ENCODE measurements at places on chromosomes 5 and 9.

- no peak overlapping the region for H3K27ac ChIP-seq
- no peaks in the 10 kb centered on the region for H3K36me3 ChIP-seq
- H3K4me3 ChIP-seq: no peak overlapping the region
- peaks cover 5% of the 10 kb centered on the region for H3K4me1 ChIP-seq
Observed at GRCh38 chr5:83608122-83608521, 112.5 kb downstream of the HAPLN1 start.

GRCh38 chr9:96499257-96499656 is 49.3 kb downstream of the HABP4 start:
- peaks cover 24% of the 10 kb centered on the region for H3K4me1 ChIP-seq
- no peaks in the 10 kb centered on the region for H3K27me3 ChIP-seq
- H3K36me3 ChIP-seq: peaks cover 33% of the 10 kb centered on the region
- DNase-seq: no peak

DNA sequence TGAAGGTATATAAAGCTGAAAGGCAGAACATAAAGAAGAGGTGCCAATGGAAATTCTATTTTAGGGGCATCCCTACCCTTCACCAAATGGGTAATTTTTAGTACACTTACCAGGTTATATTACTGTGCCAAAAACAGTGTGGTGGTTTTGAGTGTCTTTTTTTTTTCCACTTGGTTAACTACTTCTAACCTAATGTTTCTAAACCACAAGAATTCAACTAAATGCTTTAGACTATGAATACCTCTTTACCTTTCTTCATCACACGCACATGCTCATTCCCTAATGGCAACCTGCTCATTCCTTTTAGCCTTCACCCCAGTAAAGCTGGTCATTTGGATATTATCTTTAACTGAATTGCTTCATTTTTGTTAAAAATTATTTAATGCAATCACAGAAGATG is 215.6 kb downstream of the PIK3R1 start:
- no peaks in the 10 kb centered on the region for H3K36me3 ChIP-seq
- H3K4me3 ChIP-seq: no peak overlapping the region
- peaks cover 27% of the 10 kb centered on the region for H3K4me1 ChIP-seq
- peaks cover 3% of the 10 kb centered on the region for H3K27me3 ChIP-seq

DNA sequence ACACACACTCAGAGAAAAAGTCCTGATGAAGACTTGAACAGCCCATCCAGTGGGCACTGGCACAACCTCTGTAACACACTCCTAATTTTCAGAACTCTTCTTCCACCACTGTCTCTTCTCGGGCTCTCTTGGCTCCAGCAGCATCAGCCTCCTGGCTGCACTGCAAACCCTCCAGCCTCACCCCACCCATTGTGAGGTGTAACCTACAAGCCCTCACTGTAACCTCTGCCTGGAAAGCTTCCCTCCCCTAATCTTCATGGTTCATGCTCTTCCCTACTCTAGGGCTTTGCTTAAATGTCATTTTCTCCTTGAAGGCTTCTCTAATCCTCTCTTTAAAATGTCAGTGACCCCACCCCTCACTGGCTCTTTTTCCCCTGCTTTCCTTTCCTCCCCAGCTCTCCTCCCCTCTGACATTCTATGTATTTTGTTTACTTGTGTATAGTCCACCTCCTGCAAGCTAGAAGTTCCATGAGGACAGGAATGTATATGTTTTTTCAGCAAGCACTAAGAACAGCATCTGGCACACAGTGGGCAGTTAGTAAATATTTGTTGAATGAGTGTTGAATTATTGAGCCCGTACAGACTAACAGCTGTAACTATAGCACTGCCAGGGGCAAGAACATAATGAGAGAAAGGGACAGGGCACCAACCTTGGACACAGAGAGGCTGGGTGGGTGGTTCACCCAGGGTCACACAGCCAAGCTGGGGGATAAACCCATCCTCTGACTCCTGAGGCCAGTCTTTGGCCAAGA is 76.4 kb downstream of the ESM1 start:
- DNase-seq: no peak
- peaks cover 7% of the 10 kb centered on the region for H3K27me3 ChIP-seq
- no peak overlapping the region for H3K4me3 ChIP-seq
- H3K27ac ChIP-seq: no peak overlapping the region

GRCh38 chr5:35003018-35003957 is 44.5 kb downstream of the AGXT2 start:
- H3K4me3 ChIP-seq: no peak overlapping the region
- H3K27me3 ChIP-seq: peaks cover 27% of the 10 kb centered on the region
- no peaks in the 10 kb centered on the region for H3K36me3 ChIP-seq

- H3K4me1 ChIP-seq: peaks cover 49% of the 10 kb centered on the region
- DNase-seq: no peak
- H3K27me3 ChIP-seq: peaks cover 21% of the 10 kb centered on the region
- no peaks in the 10 kb centered on the region for H3K36me3 ChIP-seq
Observed at GRCh38 chr9:89798547-89799120, 193.8 kb downstream of the GADD45G start.

DNA sequence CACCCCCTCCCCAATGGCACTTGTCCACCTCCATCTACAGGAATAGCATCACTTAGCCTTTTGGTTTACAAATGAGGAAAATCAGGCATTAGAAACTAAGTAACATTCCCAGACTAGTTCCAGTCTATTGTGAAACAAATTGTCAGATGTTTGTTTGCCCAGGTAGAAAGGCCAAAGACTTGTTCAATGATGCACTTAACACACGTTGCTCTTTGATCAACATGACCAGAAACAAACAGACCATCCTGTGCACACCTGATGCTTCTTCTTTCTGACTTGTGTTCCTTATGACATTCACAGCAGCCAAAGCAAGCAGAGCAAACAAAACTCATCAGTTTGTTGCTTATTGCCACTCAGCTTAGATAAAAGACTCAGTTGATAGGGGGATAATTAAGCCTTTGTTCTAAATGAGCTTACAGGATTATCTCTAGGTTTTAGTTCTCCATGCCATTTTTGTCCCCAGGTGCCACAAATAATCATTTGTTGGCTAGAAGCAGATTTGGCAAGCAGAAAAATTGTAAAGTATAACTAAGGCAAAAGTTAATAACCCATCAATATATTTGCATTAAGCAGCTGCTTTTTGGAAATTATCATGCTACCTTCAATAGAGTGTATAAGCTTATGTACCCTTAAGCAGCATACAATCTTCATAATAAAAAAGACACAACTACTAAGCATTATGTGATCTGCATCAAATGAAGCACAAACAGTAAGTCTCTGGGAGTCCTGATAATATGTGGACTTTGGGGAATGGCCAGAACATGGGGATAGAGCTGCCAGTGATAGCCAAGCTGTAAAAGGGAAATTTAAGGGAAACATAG is 26.3 kb upstream of the FST start:
- H3K4me1 ChIP-seq: peaks cover 5% of the 10 kb centered on the region
- no peak overlapping the region for H3K27ac ChIP-seq
- H3K36me3 ChIP-seq: no peaks in the 10 kb centered on the region

DNA sequence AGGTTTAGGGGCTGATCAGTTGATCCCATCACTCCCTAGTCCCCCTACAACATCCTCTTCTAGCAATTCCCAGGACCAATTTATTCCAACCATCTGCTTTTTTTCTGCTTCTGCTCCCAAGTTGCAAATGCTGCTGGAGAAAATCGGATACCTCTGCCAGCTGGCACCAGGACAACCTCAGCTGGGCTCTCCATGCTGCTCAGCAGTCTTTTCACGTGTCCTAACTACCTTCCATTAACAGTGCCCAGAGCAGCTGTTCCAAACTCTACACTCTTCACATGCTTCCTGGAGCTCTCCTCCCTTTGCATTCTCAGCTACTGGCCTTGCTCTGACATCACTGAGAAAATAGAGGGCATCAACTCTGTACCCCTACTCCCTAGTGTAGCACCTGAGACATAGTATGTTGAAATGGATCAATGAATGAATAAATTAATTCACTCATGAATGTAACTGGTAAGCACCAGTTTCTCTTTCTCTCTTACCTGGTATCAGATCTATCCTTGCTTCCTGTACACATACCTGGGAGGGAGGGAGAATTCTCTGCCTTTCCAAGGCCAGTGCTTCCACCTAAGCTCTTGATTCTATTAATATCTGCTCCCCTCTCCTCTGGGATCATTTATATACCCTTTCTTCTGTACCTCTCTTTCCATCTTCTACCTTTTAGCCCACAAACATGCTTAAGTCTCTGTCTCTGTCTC is 191.0 kb downstream of the RAB3C start:
- no peak overlapping the region for H3K27ac ChIP-seq
- DNase-seq: no peak
- no peaks in the 10 kb centered on the region for H3K36me3 ChIP-seq
- peaks cover 7% of the 10 kb centered on the region for H3K27me3 ChIP-seq

- peaks cover 6% of the 10 kb centered on the region for H3K4me1 ChIP-seq
- DNase-seq: no peak
- H3K36me3 ChIP-seq: no peaks in the 10 kb centered on the region
- peaks cover 30% of the 10 kb centered on the region for H3K27me3 ChIP-seq
- H3K27ac ChIP-seq: no peak overlapping the region
Observed at GRCh38 chr5:133698259-133698554, 85.9 kb upstream of the FSTL4 start.

GRCh38 chr9:36033788-36034187 is 2.9 kb upstream of the RECK start:
- peaks cover 7% of the 10 kb centered on the region for H3K27me3 ChIP-seq
- H3K4me1 ChIP-seq: peaks cover 15% of the 10 kb centered on the region
- no peaks in the 10 kb centered on the region for H3K36me3 ChIP-seq

DNA sequence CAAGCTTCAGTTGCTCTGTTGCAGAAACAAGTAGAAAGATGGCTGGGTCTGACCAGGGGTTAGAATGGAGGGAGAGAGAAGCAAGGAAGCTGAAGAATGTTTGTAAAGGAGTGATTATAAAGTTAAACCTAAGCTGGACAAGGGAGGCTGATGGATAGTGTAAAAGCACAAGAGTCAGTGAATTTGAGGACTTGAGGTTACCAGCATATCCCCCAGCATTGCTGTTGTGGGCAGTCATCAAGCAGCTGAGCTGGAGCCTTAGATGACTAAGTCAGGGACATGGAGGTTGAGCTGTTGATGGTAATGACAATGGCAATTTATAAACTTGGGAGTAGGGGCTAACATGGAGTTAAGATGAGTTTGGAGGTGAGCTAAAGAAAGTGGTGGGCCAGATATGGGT is 131.5 kb downstream of the ERCC6L2 start:
- peaks cover 3% of the 10 kb centered on the region for H3K27me3 ChIP-seq
- H3K4me3 ChIP-seq: no peak overlapping the region
- H3K27ac ChIP-seq: no peak overlapping the region
- H3K36me3 ChIP-seq: peaks cover 46% of the 10 kb centered on the region
- DNase-seq: no peak

DNA sequence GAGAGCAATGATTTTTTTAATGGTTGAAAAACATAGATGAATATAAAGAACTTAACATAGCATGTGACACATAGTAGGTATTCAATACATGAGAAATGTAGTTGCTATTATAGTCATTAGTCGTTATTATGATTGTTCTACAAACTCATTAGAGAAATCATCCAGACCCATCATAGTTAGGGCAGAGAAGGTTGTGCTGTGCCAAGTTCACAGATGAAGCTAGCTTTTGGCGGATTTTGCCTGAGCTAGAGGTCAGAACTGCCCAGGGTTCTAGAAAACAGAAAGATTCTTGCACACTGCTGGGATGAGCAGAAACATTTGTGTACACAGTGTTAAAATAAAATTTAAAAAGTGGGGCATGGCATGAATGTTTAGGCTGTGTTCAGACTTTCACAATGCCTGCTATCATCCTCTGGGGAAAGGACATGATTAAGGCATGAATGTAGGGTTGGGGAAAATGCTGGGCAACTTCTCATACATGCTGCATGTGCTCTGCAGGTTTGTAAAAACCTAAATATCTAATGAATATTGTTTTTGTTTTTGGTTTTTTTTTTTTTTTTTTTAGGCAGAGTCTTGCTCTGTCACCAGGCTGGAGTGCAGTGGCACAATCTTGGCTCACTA is 33.3 kb upstream of the RAD23B start:
- no peak for DNase-seq
- no peak overlapping the region for H3K4me3 ChIP-seq
- no peak overlapping the region for H3K27ac ChIP-seq
- H3K27me3 ChIP-seq: no peaks in the 10 kb centered on the region
- no peaks in the 10 kb centered on the region for H3K36me3 ChIP-seq
- peaks cover 39% of the 10 kb centered on the region for H3K4me1 ChIP-seq

DNA sequence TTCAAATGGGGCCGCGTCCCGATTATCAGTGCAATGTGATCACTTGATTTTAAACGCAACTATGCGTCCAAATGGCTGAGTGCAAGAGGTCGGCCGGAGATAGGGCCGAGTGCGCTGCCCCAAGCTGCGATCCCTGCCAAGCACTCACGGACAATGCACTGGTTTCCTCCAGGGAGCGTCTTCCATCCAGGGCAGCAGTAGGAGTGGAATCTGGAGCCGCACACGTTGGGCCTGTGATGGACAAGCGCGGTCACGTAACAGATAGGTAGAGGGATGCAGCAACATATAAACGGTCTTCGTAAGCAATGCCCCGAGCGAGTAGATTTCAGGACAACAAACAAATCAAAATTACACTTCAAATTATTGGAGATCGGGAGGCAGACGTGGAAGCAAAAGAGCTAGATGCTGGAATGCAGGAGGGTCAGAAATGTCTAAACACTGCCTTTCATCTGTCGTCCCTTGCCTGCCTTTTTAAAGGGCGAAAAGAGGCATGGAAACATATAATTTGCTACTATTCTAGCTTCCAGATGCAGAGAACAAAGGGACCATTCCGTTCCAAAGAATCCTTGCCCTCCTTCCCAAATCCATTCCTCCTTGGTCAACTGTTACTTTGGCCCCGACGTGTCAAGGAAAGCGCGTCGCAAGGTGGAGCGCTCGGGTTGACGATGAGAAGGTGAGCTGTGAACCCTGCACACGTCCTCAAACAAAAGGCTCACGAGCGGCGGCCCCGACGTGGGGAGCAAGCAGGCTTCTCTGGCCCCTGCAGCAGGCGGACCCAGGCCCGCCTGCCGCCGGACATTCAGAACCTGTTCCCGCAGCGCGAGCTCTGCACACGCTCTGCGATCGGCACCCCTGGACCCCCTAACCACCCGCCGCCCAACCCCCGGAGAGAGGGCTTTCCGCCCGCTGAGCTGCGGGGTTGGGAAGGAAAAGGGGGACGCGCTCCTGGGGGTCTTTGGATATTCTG is 1.5 kb downstream of the FBN2 start:
- H3K27ac ChIP-seq: peak overlapping the region; percentile 89
- H3K36me3 ChIP-seq: peaks cover 30% of the 10 kb centered on the region

DNA sequence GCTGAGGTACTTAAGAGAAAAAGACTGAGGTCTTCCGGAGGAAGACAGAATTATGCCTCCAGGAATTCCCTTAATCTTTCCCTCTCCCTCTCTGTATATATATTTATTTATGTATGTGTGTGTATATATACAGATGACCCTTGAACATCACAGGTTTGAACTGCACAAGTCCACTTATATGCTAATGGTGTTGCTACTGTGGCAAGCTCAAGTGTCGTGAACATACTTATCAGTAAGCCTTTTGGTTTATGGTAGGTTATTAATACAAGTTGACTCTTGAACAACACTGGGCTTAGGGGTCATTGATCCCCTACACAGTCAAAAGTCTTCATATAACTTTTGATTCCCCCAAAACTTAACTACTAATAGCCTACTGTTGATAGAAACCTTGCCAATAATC is 106.8 kb downstream of the NUDT12 start:
- H3K36me3 ChIP-seq: no peaks in the 10 kb centered on the region
- H3K4me3 ChIP-seq: no peak overlapping the region
- H3K27me3 ChIP-seq: peaks cover 8% of the 10 kb centered on the region
- no peak for DNase-seq
- no peak overlapping the region for H3K27ac ChIP-seq

All from nephron progenitor cell (in vitro differentiated cells).